Breast epithelium (tissue), 4 donors: ENCODE measurements at places on chromosomes 7 and 10. TPM values are rescaled to one million over a fixed set of nuclear protein-coding genes. Genes with fewer than 3 reads are reported as not detected.

Gene GSTO2
- total RNA-seq, result 0.48 TPM

- no peaks in the 10 kb centered on the region for H3K27me3 ChIP-seq
- H3K27ac ChIP-seq, result no peak overlapping the region
- no peaks in the 10 kb centered on the region for H3K36me3 ChIP-seq
These were observed 12.1 kb downstream of the ZNF282 start for GRCh38 chr7:149207324-149208035.

Gene ITPRID1
- 1.6 TPM for total RNA-seq

DNA sequence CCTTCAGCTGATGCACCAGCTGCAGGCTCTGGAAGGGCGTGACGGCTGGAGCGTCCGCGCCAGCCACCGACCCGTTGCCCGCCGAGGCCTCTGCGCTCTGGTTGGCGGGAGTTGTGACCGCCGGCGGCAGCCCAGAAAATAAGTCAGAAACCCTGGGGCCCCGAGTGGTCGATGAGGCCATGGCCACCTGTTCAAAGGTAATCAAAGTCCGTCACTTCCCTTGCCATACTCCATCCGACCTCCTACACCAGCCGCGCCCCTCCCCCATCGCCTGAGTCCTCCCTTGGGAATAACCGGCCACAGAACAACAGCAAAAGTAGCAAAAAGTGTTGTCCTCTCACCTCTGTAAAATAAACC lies 406 bp downstream of the PRLHR start:
- no peak overlapping the region for H3K4me3 ChIP-seq
- no peak for DNase-seq
- no peak overlapping the region for H3K27ac ChIP-seq
- no peaks in the 10 kb centered on the region for H3K4me1 ChIP-seq
- no peaks in the 10 kb centered on the region for H3K36me3 ChIP-seq
- no peaks in the 10 kb centered on the region for H3K27me3 ChIP-seq

DNA sequence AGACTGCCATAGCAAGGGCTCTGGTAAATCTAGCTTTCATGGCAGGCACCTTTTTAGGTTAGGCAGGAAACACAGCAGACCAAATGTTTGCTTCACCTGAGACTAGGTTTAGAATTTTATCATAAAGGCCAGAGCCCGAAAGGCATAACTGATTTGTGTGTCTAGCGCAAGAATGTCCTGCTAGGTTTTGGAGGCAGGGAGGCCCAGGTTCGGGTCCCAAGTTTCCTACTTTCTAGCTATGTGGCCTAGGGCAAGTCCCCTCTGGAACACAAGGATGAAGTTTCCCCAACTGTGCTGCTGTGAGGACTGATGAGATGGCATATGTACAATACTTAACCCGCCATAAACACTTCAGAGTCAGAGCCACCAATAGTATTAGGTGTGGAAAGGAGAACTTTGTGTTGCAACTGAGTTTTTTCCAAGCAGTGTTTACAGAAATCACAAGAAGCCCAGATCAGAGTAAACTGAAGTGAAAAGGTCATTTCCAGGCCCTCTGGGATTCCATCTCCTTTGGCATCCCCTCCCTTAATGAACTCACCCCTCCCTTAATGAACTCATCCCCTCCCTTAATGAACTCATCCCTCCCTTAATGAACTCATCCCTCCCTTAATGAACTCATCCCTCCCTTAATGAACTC lies 244.9 kb downstream of the SKAP2 start:
- no peak for DNase-seq
- no peaks in the 10 kb centered on the region for H3K4me1 ChIP-seq
- H3K27me3 ChIP-seq, result no peaks in the 10 kb centered on the region
- H3K27ac ChIP-seq, result no peak overlapping the region

Gene MYOZ1
- total RNA-seq, result 0.80 TPM

Gene ZNF775
- total RNA-seq, result 1.9 TPM

Gene SP4
- 23.0 TPM for total RNA-seq

Gene PRSS37
- total RNA-seq, result not detected

Gene PKD2L1
- not detected for total RNA-seq

Gene IQUB
- total RNA-seq, result 8.2 TPM

Gene SYNPO2L
- total RNA-seq, result 0.15 TPM

- H3K27ac ChIP-seq, result no peak overlapping the region
- H3K36me3 ChIP-seq, result no peaks in the 10 kb centered on the region
- no peaks in the 10 kb centered on the region for H3K27me3 ChIP-seq
- DNase-seq, result no peak
- H3K4me1 ChIP-seq, result no peaks in the 10 kb centered on the region
- H3K4me3 ChIP-seq, result no peak overlapping the region
These were observed 116.8 kb downstream of the LHPP start for GRCh38 chr10:124578231-124579010.
